ENCODE measurements at places on chromosomes 16 and 17.
A peak's percentile ranks its signal among the peaks of the same experiment; 100 is the strongest.

DNA sequence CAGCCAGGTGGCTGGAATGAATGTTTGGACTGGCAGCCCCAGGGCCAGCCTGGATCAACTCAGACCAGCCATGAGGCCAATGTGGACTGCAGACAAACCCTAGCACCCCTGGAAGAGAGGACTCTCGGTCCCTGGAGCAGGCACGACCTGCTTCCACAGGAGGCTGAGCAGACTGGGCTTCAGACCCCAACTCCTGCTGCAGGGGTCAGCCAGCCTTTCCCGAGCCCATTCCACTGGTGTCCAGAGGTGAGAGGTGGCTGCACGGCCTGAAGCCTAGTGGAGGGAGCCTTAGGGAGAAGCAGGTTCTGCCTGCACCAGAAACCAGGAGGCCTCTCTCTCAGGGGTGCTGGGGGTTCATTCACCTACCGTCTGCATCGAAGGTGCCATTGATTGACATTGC is 97.1 kb downstream of the CPPED1 start:
- DNase-seq: no peak

- DNase-seq: no peak
These were observed 56.7 kb downstream of the GRB7 start for GRCh38 chr17:39794249-39794970.

- DNase-seq: no peak
These were observed 41.7 kb downstream of the SRL start for GRCh38 chr16:4200000-4200780.

DNA sequence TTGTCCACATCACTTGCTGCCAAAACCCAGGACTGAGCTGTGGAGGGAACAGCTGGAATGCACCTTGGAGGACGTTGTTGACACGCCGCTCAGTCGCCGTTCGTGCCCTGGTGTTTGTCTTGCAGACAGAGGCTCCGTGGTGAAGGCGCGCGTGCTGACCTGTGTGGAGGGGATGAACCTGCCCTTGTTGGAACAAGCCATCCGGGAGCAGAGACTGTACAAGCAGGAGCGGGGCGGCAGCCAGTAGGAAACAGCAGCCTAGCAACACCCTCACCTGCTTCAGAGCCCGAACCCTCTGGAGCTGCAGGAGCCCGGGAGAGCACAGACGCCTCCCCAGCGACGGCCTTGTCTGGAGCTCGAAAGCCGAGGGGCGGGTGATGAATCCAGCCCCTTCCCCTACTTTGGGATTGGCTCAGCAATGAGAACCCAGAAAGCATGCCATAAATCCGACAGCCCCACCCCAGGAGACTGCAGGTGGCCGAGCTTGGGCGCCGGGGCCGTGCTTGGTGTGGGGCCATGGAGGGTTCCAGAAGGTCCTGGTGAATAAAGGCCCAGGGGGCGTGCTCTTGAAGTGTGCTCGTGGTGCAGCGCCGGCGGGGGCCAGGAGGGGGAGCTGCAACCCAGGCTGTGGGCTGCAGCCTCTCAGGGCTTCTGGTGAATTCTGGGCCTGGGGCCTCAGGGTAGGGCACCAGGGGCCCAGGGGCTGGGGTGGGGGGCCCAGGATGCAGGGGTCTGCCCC is 470 bp upstream of the CDK3 start:
- no peak for DNase-seq

GRCh38 chr17:59370593-59371299 is 39.3 kb downstream of the YPEL2 start:
- DNase-seq: no peak

GRCh38 chr16:79293836-79294460 is 306.6 kb downstream of the MAF start:
- no peak for DNase-seq

- no peak for DNase-seq
These were observed 153.2 kb downstream of the KATNIP start for GRCh38 chr16:27703121-27703520.

GRCh38 chr17:68790492-68790891 is 164.7 kb downstream of the ABCA8 start:
- no peak for DNase-seq

- no peak for DNase-seq
These were observed 27.2 kb downstream of the FZD2 start for GRCh38 chr17:44584443-44584842.

GRCh38 chr17:51221322-51221721 is 38.5 kb downstream of the MBTD1 start:
- no peak for DNase-seq

GRCh38 chr17:5444209-5444608 is 5.3 kb upstream of the C1QBP start:
- no peak for DNase-seq

- no peak for DNase-seq
These were observed 120.6 kb upstream of the RBBP6 start for GRCh38 chr16:24418733-24419132.

GRCh38 chr16:68460067-68460466 is 11.8 kb upstream of the SMPD3 start:
- DNase-seq: no peak

GRCh38 chr17:74807925-74808324 is 31.8 kb upstream of the NAT9 start:
- peak; percentile 61 for DNase-seq

DNA sequence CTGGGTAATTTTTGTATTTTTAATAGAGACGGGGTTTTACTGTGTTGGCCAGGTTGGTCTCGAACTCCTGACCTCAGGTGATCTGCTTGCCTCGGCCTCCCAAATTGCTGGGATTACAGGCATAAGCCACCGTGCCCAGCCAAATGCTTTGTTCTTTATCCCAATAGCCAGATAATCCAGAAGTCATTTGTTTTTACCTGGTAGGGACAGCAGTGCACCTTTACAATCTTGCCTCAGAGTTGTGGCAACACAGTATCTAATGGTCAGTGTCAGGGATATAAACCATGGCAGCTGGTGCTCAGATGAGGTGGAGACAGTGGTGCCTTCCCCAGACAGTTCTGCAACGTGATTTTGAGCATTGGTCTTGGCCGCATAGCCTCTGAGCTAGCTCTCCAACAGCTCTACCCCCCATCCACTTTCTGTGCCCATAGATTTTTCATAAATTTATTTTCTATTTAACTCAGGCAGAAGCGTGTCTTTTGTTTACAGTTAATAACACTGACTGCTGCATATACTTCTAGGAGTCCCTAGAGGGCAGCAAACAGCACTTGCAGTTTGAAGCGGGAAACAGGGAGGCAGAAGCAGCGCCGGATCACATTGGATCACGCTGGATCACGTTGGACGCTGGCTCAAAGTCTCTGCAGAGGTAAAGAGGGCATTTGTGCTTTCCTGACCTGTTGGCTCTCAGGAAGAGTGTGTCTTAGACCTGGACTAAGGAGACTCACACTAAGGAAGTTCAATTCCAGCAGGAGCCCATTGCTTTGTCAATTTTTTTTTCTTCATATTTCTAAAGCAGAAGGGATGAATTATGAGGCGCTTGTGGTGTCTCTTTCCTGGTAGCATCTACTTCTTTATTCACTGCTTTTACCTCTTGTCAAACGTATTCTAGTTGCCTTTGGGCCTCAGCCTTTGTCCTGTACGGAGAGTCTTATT is 5.1 kb upstream of the GGT6 start:
- DNase-seq: peak; percentile 91

GRCh38 chr17:74235040-74235581 is 21.7 kb downstream of the TTYH2 start:
- DNase-seq: peak; percentile 97

GRCh38 chr16:30694926-30695693 is 3.9 kb upstream of the SRCAP start:
- no peak for DNase-seq

- DNase-seq: no peak
These were observed 13.6 kb downstream of the CDH8 start for GRCh38 chr16:62022688-62023087.

DNA sequence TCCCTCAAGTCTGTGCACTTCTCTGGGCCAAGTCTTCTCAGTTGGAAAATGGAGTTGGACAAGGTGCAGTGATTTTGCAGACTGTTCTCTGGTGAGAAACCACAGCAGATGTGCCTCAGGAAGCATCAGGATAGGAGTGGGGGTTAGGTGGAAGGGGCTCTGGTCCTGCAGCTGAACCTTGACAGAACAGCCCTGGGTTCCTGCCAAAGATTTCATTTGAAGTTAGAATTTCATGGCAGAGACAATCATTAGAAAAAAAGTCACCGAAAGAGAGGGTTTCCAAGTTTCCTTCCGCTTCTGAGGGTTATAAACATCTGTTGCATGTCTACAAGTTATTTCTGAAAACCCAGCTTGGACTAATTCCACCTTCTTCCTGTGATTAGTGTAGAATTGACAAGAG is 80.4 kb upstream of the IRX3 start:
- DNase-seq: no peak

GRCh38 chr16:23948949-23949411 is 113.2 kb downstream of the PRKCB start:
- no peak for DNase-seq

DNA sequence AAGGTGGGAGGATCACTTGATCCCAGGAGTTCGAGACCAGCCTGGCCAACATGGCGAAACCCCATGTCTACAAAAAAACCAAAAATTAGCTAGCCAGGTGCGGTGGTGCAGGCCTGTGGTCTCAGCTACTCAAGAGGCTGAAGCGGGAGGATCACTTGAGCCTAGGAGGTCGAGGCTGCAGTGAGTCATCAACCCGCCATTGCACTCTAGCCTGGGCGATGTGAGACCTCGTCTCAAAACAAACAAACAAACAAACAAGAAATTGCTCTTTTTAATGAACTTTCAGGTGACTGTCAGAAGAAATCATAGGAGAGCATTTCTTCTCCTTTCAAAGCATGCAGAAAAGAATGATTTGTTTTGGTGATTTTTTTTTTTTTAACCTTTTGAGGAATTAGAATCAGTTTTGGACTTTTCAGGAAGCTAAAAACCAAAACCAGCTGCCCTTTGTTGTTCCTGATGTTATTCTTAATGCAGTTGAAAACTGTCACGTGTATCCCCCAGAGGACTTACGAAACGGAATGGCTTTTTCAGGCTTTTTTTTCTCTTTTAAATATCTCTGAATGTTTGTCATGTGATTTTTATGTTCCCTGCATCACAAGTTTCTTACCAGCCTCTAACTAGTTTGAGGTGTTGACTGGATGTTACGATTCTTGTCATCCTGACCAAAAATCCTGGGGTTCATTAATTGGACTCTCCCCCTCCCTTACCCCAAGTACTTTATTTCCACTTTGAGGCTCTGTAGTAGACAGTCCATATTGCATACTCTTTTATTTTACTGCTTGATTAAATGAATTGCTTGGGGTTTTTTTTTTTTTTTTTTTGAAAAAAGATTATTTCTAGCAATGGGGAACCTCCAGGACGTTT is 34.1 kb downstream of the SNX29 start:
- peak; percentile 79 for DNase-seq

All from pons (tissue), 1 donor.